Hematopoietic multipotent progenitor cell treated with erythropoietin and hydrocortisone succinate and interleukin-3 and kit ligand, for 17 days (in vitro differentiated cells): ENCODE measurements at places on chromosomes 1 and 21.

DNA sequence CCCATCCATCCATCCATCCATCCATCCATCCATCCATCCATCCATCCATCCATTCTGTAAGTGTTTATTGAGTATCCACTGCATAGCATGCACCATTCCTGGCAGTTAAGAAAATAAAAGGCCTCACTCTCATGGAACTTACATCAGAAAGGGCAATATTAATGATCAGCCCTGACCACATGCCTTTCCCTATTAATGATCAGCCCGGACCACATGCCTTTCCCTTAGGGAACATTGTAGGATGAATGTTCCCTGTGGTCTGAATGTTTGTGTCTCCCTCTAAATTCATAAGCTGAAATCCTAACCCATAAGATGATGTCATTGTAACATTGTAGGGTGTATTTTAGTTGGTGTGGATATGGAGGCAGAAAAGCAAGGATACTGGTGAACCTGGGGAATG is 365.8 kb downstream of the KIF26B start:
- no peak for DNase-seq

GRCh38 chr1:199616947-199617346 is 410.6 kb upstream of the NR5A2 start:
- no peak for DNase-seq

DNA sequence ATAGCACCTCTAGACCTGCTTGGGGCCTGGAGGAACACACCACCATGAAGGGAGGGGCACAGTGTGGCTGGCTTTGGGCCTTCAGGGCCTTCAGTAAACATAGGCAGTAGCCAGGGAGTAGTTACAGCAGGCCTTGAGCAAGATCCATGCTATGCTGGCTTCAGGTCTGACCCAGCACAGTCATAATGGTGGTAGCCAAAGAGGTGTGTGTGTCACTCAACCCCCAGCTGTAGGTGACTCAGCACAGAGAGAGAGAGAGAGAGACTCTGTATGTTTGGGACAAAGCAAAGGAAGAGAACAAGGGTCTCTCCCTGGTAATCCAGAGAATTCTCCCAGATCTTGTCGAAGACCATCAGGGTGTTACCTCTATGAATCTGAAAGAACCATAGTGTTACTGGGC is 250.5 kb upstream of the PKN2 start:
- no peak for DNase-seq

GRCh38 chr1:203388683-203389082 is 37.8 kb upstream of the FMOD start:
- DNase-seq: no peak

GRCh38 chr1:93328809-93329760 is 16.6 kb upstream of the DR1 start:
- no peak for DNase-seq

- no peak for DNase-seq
Measured at GRCh38 chr1:222877854-222878253, 63.0 kb downstream of the DISP1 start.

DNA sequence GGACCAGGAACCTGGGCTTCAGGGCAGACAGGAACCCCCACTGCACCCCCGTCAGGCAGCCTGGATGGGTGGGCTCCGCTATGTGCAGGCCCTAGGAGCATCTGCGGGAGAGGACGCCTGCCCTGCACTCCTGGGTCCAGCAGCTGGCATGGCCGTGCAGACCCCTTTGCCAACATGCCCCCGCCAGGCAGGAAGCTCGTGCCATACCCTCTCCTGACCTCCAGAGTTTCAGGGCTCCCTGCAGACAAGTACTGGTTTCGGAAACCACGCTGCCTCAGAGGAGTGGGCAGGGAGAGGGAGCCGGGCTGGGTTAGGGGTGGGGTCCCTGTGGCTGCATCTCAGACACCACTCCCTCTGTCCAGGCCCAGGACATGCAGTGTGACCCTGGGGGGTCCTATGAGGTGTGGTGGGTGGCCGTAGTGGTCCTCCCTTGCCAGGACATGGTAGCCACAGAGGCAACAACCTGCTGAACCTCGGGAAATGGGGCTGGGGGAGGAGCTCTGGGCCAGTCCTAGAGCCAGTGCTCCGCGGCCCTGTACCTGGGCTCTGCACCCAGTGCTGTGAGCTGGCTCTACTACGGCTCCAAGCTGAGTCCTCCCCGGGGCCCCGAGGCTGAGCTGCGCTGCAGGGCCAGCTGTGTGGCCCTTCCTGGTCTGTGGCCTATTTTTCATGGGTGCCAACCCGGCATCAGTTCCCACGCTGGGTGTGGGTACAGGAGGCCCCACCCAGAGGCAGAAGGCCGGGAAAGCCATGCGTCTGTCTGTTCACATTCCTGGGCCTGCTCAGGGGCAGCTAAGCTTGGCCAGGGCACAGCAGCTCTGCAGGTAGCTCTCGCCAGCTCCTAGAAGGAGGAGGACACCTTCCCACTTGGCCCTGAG is 1.4 kb downstream of the PLEKHN1 start:
- no peak for DNase-seq

GRCh38 chr1:86769065-86769464 is 64.7 kb downstream of the SH3GLB1 start:
- DNase-seq: no peak

DNA sequence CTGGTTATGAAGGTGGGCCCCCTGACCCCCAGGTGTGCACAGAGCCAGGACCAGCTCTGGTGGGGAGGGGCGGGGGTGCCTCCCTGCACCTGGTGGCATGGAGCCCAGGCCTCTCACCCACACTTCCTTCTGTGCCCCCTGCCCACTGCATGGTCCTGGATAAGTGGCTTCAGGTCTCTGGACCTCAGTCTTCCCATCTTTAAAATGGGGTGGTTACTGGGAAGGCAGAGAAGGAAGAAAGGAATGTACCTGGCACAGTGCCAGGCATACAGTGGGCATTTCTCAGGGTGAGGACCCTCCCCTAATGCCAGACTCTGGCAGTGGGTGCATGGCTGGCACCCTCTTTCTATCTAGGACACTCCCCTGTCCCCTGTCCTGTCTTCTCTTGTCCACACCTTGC is 7.5 kb downstream of the CLCNKA start:
- DNase-seq: no peak

DNA sequence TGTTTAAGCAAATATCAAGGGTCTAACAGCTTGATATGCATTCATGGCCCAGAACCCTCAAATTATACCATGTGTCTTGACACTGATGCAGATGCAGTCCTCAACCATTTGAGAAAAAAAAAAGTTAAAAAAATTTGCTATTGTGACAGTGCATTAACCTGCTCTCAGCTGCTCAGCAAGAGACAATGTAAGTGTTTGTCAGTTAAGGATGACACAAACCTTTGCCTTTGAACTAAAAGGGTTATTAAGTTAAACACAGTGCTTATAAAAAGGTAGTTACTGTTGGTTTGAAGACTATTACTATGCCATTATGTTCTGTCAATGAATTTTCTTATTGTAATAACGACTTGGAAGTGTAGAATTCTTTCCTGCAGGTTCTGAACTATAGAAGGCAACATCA is 655.6 kb upstream of the NEGR1 start:
- DNase-seq: no peak

DNA sequence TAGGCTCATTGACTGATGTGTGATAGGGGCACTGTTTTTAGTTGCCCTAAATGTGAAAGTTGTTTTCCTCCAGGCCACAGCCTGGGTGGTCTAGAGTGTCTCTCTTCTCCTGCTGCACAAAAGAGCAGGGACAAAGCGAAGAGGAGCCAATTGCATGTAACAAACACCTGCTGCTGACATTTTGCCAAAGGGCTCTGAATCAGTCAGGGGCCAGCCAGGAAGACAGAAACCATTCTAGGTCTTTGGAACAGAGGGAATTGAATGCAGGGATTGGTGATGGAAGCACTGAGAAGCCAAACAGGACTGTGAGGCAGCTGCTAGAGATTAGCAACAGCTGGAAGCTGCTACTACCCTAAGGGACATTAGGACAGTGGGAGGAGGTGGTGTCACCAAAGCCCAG is 185.3 kb upstream of the POU3F1 start:
- DNase-seq: no peak

DNA sequence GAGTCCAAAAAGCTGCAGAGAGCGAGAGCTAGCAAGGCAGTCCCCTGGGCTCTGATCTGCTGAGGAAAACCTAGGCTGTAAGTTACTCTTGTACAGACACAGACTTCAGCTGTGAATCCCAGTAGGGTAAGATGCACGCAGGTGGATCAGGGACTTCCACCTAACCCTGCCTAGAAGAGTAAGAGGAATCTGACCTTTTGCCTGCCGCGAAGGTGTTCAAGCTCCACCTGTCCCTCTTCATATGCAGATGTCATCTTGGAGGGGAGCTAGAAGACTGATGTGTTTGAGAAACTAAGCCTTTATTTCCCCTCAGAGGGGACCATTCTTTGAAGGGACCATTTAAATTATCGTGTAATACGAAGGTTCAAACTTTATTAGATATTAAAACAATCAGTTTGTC is 108.6 kb upstream of the USP24 start:
- no peak for DNase-seq
